ENCODE measurements at places on chromosomes 12 and 14. TPM values are rescaled to one million over a fixed set of nuclear protein-coding genes. Genes with fewer than 3 reads are reported as not detected.

TULP3 gene
- 8.1 TPM for total RNA-seq

TMTC2 gene
- total RNA-seq, result 4.1 TPM

TNFRSF1A gene
- 87.1 TPM for total RNA-seq

SLC5A8 gene
- total RNA-seq, result not detected

TMEM233 gene
- not detected for total RNA-seq

OTOGL gene
- total RNA-seq, result not detected

AMDHD1 gene
- total RNA-seq, result 1.3 TPM

RTN1 gene
- total RNA-seq, result not detected

COCH gene
- 2.8 TPM for total RNA-seq

TMEM179 gene
- total RNA-seq, result not detected

TEAD4 gene
- not detected for total RNA-seq

ZNF268 gene
- total RNA-seq, result 24.1 TPM

IGF1 gene
- 1.6 TPM for total RNA-seq

MYF6 gene
- total RNA-seq, result not detected

FSCB gene
- total RNA-seq, result not detected

BICDL1 gene
- total RNA-seq, result 98.5 TPM

BDKRB2 gene
- total RNA-seq, result not detected

DNA sequence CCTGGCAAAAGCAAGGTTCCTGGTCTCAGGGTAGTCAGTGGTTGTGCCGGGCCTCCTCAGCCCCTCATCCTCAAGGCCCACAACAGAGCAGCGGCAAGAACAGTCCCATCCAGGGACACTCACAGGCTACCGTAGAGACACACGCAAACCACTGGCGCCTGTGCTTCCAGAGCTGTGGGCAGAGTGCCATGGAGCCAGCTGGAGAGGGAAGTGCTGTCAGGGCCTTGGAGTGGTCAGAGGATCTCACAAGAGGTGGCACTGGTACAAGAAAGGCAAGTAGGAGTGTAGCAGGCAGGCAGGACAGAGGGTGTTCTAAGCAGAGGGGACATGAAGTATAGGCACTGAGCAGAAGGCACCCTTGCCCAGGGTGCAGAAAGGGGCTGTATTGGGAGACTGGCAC lies 34.6 kb downstream of the ANKRD9 start:
- H3K4me1 ChIP-seq, result peaks cover 15% of the 10 kb centered on the region
- H3K36me3 ChIP-seq, result peaks cover 10% of the 10 kb centered on the region
- H3K4me3 ChIP-seq, result no peak overlapping the region
- H3K27me3 ChIP-seq, result no peaks in the 10 kb centered on the region
- no peak overlapping the region for H3K27ac ChIP-seq

- H3K27ac ChIP-seq, result no peak overlapping the region
- H3K36me3 ChIP-seq, result peaks cover 5% of the 10 kb centered on the region
- H3K4me1 ChIP-seq, result peaks cover 18% of the 10 kb centered on the region
These were observed 3.6 kb upstream of the KRAS start for GRCh38 chr12:25254271-25254880.

DNA sequence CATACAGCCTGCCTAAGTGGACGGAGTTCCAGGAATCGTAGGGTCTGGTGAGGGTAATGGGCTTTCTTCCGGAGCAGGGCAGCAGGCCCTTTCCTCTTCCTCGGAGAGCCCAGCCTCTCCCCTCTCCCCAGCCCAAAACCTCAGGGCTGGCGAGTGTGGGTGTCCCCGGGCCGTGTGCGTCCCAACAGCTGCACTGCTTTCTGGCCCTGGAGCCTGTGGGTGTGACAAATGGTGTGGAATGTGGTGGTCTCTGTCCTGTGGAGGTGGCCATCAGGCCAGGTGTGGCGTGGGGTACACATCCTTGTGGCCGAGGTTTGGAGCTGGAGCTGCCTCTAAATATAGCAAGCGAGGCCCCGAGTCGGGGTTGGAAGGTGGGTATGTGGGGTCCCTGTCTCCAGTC lies 8.5 kb downstream of the ORAI1 start:
- H3K27ac ChIP-seq, result peak overlapping the region; percentile 84
- peaks cover 61% of the 10 kb centered on the region for H3K4me1 ChIP-seq
- H3K27me3 ChIP-seq, result no peaks in the 10 kb centered on the region
- no peak for DNase-seq

- H3K27ac ChIP-seq, result no peak overlapping the region
- H3K4me1 ChIP-seq, result peaks cover 28% of the 10 kb centered on the region
- DNase-seq, result no peak
- no peak overlapping the region for H3K4me3 ChIP-seq
- H3K27me3 ChIP-seq, result no peaks in the 10 kb centered on the region
- H3K36me3 ChIP-seq, result peaks cover 8% of the 10 kb centered on the region
These were observed 23.0 kb downstream of the MVK start for GRCh38 chr12:109596418-109597244.

GRCh38 chr12:54374562-54375258 lies 9.8 kb downstream of the ZNF385A start:
- no peaks in the 10 kb centered on the region for H3K36me3 ChIP-seq
- peaks cover 18% of the 10 kb centered on the region for H3K4me1 ChIP-seq
- DNase-seq, result no peak
- H3K27me3 ChIP-seq, result peaks cover 5% of the 10 kb centered on the region
- no peak overlapping the region for H3K27ac ChIP-seq

DNA sequence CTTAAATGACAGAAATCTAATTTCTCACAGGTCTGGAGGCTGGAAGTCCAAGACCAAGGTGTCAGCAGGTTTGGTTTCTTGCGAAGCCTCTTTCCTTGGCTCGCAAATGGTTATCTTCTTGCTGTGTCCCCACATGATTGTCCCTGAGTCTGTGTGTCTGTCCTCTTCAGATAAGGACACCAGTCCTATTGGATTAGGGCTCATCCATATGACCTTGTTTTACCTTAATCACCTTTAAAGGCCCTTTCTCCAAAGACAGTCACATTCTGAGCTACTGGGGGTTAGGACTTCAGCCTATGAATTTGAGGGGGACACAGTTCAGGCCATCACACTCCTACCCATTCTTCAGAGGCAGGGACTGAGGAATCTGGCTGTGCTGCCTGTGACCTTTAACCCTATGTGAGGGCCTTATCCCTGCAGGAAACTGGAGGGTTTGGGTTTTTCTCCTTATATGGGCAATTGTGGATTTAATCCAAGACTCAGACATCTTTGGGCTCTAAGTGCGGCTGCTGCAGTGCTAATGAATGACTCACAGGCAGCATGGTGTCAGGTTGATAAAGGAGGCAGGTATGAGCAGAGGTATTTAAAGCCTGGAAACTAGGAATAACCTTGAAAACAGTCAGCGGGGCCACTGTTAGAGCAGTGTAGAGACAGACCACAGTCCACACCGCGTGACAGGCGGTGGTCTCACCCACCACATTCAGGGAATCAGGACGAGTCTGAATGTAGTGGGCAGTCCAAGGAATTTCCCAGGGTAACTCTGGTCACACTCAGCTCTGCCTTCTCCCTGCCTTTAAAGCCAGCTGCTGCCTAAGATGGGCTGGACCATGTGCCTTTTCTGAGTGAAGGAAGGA lies 10.2 kb downstream of the TPCN1 start:
- H3K27me3 ChIP-seq, result no peaks in the 10 kb centered on the region
- H3K4me1 ChIP-seq, result peaks cover 44% of the 10 kb centered on the region
- H3K36me3 ChIP-seq, result peaks cover 38% of the 10 kb centered on the region
- no peak overlapping the region for H3K27ac ChIP-seq
- H3K4me3 ChIP-seq, result no peak overlapping the region

- no peak overlapping the region for H3K4me3 ChIP-seq
- no peak overlapping the region for H3K27ac ChIP-seq
- H3K36me3 ChIP-seq, result no peaks in the 10 kb centered on the region
- peaks cover 76% of the 10 kb centered on the region for H3K27me3 ChIP-seq
These were observed 1.1 kb downstream of the NFE2 start for GRCh38 chr12:54299515-54300224.

DNA sequence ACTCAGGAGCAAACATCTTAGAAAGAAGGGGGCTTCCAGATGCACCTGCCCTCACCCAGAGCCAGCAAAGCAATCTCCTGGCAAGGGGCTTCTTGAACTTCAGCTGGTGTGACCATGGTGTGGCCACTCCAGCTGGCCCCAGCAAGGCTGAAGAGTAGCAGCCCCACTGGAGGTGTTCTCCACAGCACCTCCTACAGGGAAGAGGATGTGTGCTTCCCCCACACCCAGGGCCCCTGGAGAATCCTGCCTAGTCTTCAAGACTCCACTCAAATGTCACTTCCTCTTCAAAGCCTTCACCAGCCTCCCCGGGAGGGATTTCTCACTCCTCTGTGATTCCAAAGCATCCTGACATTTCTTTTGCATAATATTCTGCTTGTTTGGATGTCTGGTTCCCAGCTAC lies 8.5 kb downstream of the RAB15 start:
- DNase-seq, result no peak
- H3K27me3 ChIP-seq, result no peaks in the 10 kb centered on the region
- no peak overlapping the region for H3K27ac ChIP-seq

DNA sequence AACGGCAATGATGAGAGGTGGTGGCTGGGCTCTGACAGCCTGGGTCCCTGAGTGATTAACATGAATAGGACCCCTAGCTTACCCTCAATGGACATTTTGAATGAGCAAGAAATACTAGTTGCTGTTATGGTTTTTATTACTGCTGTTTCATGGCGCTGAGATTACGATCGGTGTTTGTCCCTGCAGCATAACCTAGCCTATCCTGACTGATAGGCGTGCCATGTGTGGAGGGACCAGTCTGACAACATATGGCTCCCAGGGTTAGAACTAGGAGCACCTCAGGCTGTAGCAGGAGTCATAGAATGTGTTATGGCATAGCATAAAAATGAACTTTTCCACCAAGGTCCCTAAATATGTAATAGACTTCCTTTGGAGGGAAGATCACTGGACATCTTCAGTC lies 137.5 kb upstream of the HIF1A start:
- peaks cover 30% of the 10 kb centered on the region for H3K36me3 ChIP-seq
- H3K4me1 ChIP-seq, result peaks cover 46% of the 10 kb centered on the region
- no peak overlapping the region for H3K4me3 ChIP-seq
- no peaks in the 10 kb centered on the region for H3K27me3 ChIP-seq
- no peak overlapping the region for H3K27ac ChIP-seq
- DNase-seq, result no peak

DNA sequence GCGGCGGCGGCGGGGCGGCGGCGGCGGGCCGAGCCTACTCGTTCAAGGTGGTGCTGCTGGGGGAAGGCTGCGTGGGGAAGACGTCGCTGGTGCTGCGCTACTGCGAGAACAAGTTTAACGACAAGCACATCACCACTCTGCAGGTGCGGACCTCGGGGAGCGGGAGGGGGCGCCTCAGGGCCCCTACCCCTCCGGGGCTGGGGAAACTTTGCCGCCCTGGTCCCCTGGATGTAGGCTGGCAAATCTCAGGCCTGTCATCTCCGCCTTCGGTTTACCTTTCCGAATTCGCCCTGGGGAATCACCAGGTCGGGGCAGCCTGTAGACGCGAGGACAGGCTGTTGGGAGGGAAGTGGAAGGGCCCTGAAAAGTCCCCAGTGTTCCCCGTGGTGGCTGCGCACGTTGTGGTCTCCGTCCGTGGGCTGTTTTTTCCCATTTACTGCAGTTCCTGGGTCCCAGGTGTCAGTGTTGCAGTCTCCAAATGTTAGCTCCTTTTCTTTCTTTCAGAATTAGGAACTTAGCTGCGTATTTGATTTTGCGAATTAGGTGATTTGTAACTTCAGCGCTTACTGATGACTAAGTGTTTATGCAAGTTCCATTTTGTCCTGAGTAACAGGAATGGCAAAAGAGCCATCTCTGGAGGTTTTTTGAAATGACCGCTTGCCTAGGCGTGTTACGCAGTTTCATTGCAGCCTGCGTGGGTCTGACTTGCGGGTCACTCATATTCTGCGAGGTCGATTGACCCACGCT lies 656 bp downstream of the RAB21 start:
- H3K4me1 ChIP-seq, result peaks cover 24% of the 10 kb centered on the region
- peaks cover 40% of the 10 kb centered on the region for H3K36me3 ChIP-seq
- H3K27ac ChIP-seq, result peak overlapping the region; percentile 94
- peaks cover 17% of the 10 kb centered on the region for H3K27me3 ChIP-seq
- DNase-seq, result no peak
- H3K4me3 ChIP-seq, result peak overlapping the region; percentile 93

DNA sequence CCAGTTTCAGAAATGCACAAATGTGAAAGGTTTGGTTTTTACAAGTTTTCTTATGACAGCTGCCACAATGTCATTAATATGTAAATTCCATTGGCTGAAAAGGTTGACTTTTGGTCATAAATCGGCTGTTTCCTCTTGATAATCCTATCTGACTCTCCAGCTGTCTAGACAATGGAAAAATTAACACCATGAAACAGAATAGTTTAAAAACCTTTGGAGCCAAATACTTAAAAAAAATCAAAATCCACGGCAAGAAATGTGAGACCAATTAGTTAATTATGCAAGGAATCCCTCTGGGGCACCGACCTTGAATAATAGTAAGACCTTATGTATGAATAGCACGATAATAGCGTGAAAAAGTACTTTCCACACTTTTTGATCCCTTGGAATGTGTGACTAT lies 138.0 kb downstream of the ZNF664 start:
- H3K4me3 ChIP-seq, result no peak overlapping the region
- DNase-seq, result no peak
- H3K27ac ChIP-seq, result no peak overlapping the region
- H3K27me3 ChIP-seq, result no peaks in the 10 kb centered on the region
- H3K36me3 ChIP-seq, result no peaks in the 10 kb centered on the region

GRCh38 chr12:28603239-28603638 lies 413.0 kb downstream of the CCDC91 start:
- H3K4me3 ChIP-seq, result no peak overlapping the region
- no peak overlapping the region for H3K27ac ChIP-seq
- no peak for DNase-seq
- H3K36me3 ChIP-seq, result no peaks in the 10 kb centered on the region

- H3K27me3 ChIP-seq, result no peaks in the 10 kb centered on the region
- H3K4me3 ChIP-seq, result peak overlapping the region; percentile 55
- peaks cover 70% of the 10 kb centered on the region for H3K36me3 ChIP-seq
These were observed 43.3 kb downstream of the AEBP2 start for GRCh38 chr12:19482551-19483109.

- H3K36me3 ChIP-seq, result no peaks in the 10 kb centered on the region
- H3K27ac ChIP-seq, result no peak overlapping the region
- H3K4me3 ChIP-seq, result no peak overlapping the region
- DNase-seq, result no peak
These were observed 203.3 kb downstream of the NAV3 start for GRCh38 chr12:78034025-78034424.

DNA sequence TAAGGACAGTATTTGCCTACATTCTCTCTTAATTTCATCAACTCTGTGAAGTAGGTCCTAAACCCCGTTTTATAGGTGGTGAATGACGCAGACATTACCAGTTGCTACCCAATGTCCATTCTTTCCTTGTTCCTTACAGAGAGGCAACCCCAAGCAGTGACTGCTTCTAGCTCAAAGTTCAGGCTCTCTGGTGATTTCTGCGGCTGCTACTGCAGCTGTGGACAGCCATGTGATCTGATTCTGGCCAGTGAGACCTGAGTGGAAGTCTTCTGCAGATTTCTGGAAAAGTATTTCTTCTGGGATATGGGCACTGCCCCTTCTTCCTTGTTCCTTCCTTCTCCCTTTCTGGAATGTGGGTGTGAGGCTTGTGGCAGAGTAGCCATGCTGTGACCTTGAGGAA lies 82.9 kb downstream of the ARF6 start:
- peaks cover 79% of the 10 kb centered on the region for H3K4me1 ChIP-seq
- no peaks in the 10 kb centered on the region for H3K27me3 ChIP-seq
- H3K27ac ChIP-seq, result peak overlapping the region; percentile 43
- H3K36me3 ChIP-seq, result peaks cover 25% of the 10 kb centered on the region
- no peak for DNase-seq

- no peak overlapping the region for H3K27ac ChIP-seq
These were observed 142.0 kb upstream of the FSCB start for GRCh38 chr14:44649061-44649460.

GRCh38 chr12:78120866-78121560 lies 290.3 kb downstream of the NAV3 start:
- no peak for DNase-seq
- H3K27ac ChIP-seq, result no peak overlapping the region
- no peaks in the 10 kb centered on the region for H3K27me3 ChIP-seq
- H3K4me1 ChIP-seq, result no peaks in the 10 kb centered on the region
- H3K4me3 ChIP-seq, result no peak overlapping the region

GRCh38 chr12:57483466-57483865 lies 3.8 kb upstream of the ARHGAP9 start:
- no peak for DNase-seq
- H3K27ac ChIP-seq, result peak overlapping the region; percentile 26
- peaks cover 3% of the 10 kb centered on the region for H3K36me3 ChIP-seq
- H3K4me3 ChIP-seq, result no peak overlapping the region
- peaks cover 36% of the 10 kb centered on the region for H3K4me1 ChIP-seq

Data from activated naive CD8-positive, alpha-beta T cell treated with anti-CD3 and anti-CD28 coated beads, Interleukin-2, amount 10 ng/mL, durations not matched to agents 7 days and 5 days (primary cell).